ENCODE measurements at places on chromosomes 13 and 19. TPM values are rescaled to one million over a fixed set of nuclear protein-coding genes. Genes with fewer than 3 reads are reported as not detected.

The RFPL4A gene
- not detected for total RNA-seq

The C1QTNF9B gene
- not detected for total RNA-seq

The PRKCG gene
- total RNA-seq = 1.4 TPM

The IL17D gene
- total RNA-seq = 4.3 TPM

The KIR2DL3 gene
- not detected for total RNA-seq

The ZNF256 gene
- total RNA-seq = 10.9 TPM

The CPAMD8 gene
- 40.6 TPM for total RNA-seq

The BST2 gene
- 64.1 TPM for total RNA-seq

The KIR2DL1 gene
- total RNA-seq = not detected

The IL4I1 gene
- 2.2 TPM for total RNA-seq

The LHB gene
- total RNA-seq = 1.1 TPM

The DIAPH3 gene
- 7.1 TPM for total RNA-seq

The THOP1 gene
- total RNA-seq = 64.0 TPM

The KLF5 gene
- 13.9 TPM for total RNA-seq

The TGFBR3L gene
- total RNA-seq = not detected

The SCGB2B2 gene
- total RNA-seq = 0.18 TPM

The ZNF490 gene
- 11.2 TPM for total RNA-seq

The LGI4 gene
- total RNA-seq = 5.1 TPM

The PMIS2 gene
- not detected for total RNA-seq

The APC2 gene
- total RNA-seq = 1.7 TPM

The DACT3 gene
- 28.4 TPM for total RNA-seq

The PNMA8A gene
- 44.5 TPM for total RNA-seq

The IGFL1 gene
- total RNA-seq = not detected

The ZNF708 gene
- total RNA-seq = 19.8 TPM

The TSEN34 gene
- 65.2 TPM for total RNA-seq

The ZFP30 gene
- total RNA-seq = 19.9 TPM

The CDX2 gene
- total RNA-seq = not detected

The CEACAM7 gene
- total RNA-seq = not detected

The IGSF23 gene
- total RNA-seq = 0.76 TPM

The ANGPTL8 gene
- total RNA-seq = 2.6 TPM

The FBXW9 gene
- total RNA-seq = 13.4 TPM
